Stimulated activated CD4-positive, alpha-beta T cell treated with anti-CD3 and anti-CD28 coated beads, Interleukin-12 subunit alpha, Interleukin-12 subunit beta, amount 100 ng/mL, for 24 hours (primary cell): ENCODE measurements at places on chromosomes 7 and 10.

- no peak for DNase-seq
Measured at GRCh38 chr7:74051629-74052410, 23.8 kb downstream of the ELN start.

DNA sequence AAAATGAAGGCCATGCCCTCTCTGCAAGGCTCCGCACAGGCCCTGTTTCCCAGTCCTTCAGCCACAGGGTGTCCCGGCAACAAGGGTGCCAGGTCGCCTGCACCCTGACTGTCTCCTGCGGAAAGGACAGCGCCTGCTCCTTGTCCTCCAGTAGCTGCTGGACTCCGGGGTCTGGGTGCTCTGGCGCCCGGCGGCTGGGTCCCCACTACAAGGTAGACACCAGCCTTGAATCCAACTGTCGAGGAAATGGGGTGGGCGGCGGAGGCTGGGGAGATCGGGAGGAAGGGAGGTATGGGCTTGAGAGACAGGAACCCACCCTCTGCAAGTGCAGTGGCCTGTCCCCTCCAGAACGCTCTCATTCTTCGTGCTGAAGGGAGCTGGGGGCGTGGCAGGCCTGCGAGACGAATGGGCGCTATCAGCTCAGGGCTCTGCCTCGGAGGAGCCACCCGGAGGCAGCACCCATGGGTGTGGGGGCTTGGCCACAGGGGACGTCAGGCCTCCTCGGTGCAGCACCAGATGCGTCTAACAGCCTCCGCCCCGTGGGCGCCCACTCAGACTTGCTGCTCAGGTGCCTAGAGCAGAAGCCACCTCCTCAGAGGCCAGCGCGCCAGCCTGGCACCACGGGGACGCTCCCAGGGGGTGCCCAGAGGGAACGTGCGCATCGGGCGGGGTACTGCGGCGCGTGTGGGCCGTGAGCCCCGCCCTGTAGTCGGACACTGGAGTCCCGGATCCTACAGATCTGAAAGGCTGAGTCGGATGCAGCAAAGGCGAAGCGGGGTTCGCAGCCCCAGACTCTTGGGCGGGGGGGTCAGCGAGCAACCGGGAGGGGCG is 15.6 kb downstream of the ADAM8 start:
- DNase-seq = no peak

DNA sequence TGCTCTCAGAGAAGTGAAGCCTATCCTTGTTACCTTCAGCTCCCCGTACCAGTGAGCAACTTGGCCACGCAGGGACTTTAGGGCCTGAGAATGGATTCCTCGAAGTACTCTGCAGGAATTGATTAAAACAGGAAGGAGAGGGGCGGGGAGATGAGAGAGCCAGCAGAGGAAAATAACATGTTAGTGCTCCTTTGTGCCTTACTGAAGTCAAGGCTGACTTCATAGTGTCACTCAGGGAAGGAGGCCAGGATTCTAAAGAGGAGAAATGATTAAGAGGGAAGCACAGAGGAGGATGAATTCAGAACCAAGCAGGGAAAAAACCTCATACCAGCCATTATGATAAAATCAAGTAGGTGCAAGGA is 195.6 kb upstream of the RHOBTB1 start:
- no peak for DNase-seq

- DNase-seq = no peak
Measured at GRCh38 chr10:28375399-28376354, 72.8 kb upstream of the MPP7 start.

DNA sequence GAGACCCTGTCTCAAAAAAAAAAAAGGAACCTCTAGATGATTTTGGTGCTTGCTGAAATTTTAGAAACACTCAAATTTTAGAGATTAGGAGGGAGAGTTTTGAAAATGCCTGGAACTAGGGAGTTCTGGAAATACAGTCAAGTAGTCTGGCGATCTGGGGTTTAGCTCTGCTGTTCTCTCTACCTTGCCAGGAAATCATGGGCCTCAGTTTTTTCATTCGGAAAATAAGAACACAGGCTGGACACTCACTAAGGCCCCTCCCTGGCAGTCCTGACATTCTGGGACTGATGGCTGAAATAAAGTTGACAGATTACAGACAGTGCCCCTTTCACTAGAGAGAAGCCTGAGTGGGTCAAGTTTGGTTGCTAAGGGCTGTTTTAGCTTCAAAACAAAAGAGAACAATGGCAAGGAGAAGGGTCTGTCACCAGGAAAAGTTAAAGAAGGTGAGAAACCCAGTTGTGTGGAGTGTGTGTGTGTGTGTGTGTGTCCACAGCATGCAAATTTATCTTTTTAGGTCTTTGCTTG is 25.0 kb upstream of the CALN1 start:
- no peak for DNase-seq

- DNase-seq = no peak
Measured at GRCh38 chr10:73433538-73433867, at the start of gene MSS51. TSS of gene MSS51 (minus strand) at chr10:73433561. CDS start at chr10:73428284, 5,277 bp downstream.

- no peak for DNase-seq
Measured at GRCh38 chr10:76086761-76087639, 655.6 kb downstream of the LRMDA start.

DNA sequence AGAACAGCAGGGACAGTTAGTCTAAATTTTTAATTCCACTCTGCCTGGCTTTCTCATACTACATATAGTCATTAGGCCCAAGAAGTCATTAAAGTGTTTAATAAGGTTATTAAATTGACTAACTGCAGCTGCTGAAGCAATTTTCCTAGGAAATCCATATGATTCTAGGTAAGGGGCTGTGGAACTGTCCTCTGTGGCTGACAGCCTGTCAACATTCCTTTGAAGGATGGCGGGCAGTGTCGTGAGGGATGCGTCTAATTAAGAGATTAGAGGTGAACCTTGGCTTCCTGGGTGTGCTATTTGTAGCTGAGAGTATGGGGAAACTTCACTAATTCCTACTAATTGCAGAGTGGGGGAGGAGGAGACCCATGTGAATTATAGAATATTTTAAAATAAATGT is 64.6 kb downstream of the SNX10 start:
- no peak for DNase-seq

DNA sequence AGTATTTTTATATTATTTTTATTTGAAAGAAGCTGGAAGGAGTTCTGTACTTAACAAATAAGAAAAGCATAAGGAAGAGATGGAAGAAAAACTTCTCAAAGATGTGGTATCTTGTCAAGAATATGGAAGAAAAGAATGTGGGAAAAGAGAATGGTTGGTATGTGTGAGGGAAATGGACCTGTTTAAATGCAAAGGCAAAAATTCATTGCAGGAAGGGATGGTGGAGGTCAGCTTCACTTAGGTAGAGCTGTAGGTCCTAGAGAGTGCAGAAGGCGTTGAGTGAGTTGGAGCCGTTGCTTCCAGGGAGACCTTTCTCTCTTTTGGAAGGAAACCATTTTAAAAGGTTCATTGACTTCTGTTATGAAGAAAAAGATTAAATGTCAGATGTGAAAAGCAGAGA is 107.3 kb downstream of the EXOC4 start:
- DNase-seq = no peak

DNA sequence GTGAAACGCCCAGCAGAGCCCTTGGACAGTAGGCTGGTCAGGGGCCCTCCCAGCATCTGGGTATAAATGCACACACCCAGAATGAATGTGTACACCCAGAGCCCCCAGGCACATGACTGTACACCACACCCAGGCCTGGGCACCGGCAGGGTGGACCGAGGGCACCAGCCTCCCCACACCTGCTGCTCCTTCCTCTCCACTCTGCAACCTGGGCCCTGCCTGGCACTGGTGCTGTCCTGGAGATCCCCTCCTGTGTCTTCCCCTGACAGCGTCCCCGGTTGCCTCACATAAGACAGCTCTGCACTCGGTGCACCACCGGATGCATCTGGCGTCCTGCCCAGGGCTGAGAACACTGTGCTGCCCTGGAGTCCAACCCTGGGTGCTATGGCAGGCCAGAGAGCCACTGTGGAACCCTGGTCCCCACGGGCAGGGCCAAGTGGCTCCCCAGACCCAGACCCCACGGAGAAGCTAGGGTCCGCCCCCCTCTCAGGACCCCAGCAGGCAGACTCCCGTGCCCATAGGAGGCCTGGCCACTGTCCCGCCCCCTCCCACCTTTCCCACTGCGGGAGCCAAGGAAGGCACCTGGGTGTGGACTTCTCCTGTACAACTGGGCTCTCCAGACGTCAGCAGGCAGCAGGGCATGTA is 6.6 kb downstream of the RASGEF1A start:
- DNase-seq = no peak

GRCh38 chr7:139733751-139734150 is 44.0 kb downstream of the HIPK2 start:
- no peak for DNase-seq

GRCh38 chr10:127300868-127301321 is 104.5 kb upstream of the INSYN2A start:
- no peak for DNase-seq

GRCh38 chr7:80614851-80615271 is 23.6 kb upstream of the CD36 start:
- no peak for DNase-seq

DNA sequence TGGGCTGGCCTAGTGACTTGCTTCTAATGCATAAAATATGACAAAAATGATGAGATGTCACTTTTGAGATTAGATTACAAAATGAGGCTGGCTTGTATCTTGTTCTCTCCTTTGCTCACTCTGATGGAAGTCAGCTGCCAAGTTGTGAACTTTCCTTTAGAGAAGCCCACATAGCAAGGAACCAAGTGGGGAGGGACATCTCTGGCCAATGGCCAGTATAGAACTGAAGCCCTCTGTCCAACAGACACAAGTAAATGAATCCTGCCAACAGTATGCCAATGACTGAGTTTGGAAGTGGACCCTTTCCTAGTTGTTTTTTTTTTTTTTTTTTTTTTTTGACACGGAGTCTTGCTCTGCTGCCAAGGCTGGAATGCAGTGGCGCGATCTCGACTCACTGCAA is 3.3 kb downstream of the ZC3HC1 start:
- DNase-seq = no peak

DNA sequence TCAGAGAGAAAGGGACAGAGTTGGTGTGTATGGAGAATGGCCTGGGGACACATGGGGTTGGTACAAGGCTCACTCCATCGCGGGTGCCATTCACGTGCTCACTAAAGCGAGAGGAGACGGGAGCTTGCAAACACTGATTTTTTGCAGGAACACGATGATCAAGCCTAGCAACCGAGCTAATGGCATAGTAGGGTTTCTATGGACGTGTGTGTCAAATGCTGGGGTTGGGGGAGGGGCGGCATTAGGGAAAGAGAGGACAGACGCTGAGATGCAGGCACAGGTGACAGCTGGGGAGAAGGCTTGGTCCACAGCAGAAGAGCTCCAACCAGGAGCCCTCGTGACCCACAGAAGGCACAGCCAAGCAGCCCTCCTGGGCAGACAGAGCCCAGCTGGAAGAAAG is 33.9 kb downstream of the RCC1L start:
- no peak for DNase-seq

GRCh38 chr7:155289949-155290501 is 7.7 kb upstream of the INSIG1 start:
- DNase-seq = no peak

GRCh38 chr7:151008511-151009323 is 15.6 kb downstream of the ATG9B start:
- DNase-seq = peak; percentile 70

DNA sequence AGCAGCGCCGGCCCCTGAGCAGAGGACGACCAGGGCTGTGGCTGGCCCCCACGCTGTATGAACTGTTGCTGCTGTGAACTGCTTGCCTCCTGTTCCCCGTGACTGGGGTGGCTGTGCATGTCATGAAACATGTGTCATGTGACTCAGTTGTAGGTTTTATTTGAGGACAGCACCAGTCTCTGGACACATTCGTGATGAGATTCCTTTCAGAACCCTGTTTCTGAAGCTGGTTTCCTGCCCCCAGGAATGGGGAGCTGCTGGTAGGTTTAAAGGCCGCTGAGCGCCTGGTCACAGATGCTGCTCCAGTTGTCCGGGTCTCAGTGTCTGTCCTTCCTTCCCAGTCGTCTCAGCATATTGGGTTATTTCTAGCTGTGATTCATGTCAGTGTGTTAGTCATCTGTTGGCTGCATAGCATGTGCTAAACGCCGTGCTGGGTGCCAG is 79.1 kb upstream of the PPIF start:
- no peak for DNase-seq

GRCh38 chr7:126493801-126494200 is 758.9 kb downstream of the GRM8 start:
- no peak for DNase-seq

GRCh38 chr7:143884241-143884968 is 17.6 kb downstream of the TCAF1 start:
- DNase-seq = no peak

DNA sequence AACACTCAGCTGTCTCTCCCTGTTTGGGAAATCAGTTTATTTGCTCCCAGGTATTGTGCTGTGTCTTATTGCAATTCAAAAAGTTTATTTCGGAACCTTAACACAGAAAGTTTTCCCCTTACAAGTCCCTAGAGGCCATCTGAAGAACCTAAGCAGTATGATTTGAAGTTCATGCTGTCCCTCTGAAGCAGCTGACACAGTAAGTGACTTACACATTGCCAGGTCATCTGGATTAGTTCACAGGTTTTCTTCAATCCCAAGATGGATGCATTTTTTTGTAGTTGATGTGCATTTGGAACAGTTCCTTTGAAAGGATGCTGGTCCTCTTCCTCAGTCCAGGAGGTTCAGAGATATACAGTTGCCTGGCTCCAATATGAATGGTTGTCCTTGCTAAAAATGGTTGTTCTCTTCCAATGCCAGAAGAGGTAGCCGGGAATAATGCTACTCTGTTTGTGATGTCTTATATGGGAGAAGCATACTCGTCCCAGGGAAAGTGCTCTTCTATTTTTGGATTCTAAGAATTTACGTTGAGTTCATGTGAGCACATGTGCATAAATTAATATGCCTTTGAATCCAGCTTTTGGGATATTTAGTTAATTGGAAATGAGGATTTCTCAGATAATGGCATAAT is 183.5 kb upstream of the PHYHIPL start:
- no peak for DNase-seq

- no peak for DNase-seq
Measured at GRCh38 chr10:31204090-31204489, 114.9 kb upstream of the ZEB1 start.

- DNase-seq = no peak
Measured at GRCh38 chr7:69105092-69105491, 493.2 kb upstream of the AUTS2 start.

GRCh38 chr10:22554461-22555182 is 159.8 kb downstream of the PIP4K2A start:
- DNase-seq = no peak

GRCh38 chr7:77351539-77352004 is 64.6 kb downstream of the GSAP start:
- DNase-seq = no peak

DNA sequence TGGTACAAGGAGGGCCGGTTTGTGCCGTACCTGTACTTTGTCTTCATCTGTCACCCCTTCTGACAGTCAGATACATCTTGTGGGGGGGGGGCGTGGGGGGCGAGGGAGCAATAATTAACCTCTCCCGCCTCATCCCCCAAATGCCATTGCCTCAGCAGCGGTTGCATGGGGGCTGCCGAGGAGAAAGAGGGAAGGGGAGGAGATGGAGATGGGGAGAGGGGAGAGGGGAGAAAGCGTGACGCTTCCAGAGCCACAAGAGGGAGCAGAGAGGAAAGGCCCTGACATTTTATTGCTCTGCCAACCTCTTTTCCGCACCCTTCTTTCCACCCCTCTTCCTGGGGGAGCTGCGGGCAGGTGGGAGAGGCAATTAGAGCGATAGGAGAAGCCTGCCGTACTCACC is 11.8 kb downstream of the KAZALD1 start:
- DNase-seq = no peak
